ENCODE measurements at places on chromosomes 6 and 20.

DNA sequence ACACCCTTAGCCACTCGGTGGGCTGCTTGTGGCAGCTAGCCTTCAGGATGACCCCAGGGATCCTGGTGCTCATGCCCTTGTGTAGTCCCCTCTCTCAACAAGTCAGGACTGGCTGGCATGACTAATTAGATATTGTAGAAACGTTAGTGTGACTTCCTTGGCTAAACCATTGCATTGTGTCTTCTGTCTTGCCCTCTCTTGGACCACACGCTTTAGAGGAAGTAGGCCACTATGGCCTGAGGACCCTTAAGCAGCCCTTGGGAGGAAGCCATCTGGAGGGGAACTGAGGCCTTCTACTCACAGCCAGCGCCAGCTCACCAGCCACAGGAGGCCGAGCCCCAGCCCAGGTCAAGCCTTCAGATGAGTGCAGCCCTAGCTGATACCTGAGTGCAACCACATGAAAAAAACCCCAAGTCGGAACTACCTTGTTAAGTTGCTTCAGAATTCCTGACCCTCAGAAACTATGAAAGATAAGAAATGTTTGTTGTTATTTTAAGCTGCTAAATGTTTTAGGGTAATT is 10.1 kb downstream of the ANGPT4 start:
- no peak for DNase-seq

DNA sequence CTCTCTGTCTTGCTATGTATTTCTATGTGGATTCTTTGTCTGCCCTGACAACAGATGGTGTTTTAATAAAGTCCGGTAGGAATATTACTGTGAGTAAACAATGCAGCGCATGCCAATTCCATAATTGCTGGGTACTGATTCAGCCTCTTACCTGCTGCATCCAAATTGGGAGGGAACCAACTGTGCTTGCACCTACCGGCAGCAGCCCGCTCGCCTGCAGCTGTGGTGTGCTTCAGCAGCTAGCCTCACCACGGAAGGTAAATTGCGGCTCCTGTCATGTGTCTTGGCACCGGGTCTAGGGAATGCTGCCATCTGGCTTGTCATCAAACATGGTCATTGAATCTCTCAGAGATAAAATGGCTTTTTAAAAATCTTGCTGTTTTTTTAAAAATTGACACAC is 704.8 kb upstream of the SLC35B3 start:
- no peak for DNase-seq

DNA sequence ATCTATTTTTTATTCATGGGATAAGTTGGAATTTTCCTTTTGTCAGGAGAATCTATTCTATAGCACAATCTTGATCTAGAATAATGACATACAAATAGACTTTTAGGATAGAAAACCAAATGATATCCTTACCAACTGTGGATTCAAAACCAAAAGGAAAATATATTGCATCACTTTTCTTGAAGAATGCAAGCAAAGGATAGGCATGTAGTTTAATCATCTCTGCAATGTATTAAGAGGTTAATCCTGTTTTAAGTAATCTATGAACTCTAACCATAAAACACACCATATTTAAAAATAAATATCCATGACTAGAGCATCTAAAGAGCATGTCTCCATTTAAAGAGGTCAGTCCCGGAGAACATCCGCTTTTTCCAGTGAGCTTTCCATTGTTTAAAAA is 106.7 kb upstream of the CNKSR3 start:
- DNase-seq: no peak

DNA sequence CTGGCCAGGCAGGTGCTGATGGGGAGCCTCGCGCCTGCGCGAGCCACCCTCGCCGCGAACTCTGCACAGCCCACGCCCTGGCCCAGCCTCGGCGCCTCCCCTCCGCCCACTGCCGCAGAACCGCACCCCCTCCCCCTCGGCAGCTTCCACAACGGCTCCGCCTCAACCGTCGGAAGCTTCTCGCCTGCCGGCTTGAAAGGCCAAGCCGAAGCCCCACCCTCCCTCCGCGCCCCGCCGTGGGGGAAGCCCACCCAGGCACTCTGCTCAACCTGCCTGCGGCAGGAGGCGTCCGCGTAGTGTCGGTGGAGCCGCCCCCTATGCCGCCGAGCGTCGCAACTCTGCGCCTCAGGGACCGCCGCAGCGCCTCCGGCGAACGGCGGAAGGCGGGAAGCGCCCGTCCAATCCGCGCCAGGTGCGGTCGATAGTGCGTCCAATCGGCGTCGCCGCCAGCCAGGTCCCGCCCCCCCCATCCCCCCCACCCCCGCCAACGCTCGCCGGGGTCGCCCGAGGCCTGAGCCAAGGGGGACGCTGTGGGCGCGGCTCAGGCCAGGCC is at the start of gene SYCP2:
Gene SYCP2 (minus strand): TSS at position 342 of the 553 bp plus-strand sequence. CDS start 11,224 bp downstream, outside the sequence.
- DNase-seq: no peak

DNA sequence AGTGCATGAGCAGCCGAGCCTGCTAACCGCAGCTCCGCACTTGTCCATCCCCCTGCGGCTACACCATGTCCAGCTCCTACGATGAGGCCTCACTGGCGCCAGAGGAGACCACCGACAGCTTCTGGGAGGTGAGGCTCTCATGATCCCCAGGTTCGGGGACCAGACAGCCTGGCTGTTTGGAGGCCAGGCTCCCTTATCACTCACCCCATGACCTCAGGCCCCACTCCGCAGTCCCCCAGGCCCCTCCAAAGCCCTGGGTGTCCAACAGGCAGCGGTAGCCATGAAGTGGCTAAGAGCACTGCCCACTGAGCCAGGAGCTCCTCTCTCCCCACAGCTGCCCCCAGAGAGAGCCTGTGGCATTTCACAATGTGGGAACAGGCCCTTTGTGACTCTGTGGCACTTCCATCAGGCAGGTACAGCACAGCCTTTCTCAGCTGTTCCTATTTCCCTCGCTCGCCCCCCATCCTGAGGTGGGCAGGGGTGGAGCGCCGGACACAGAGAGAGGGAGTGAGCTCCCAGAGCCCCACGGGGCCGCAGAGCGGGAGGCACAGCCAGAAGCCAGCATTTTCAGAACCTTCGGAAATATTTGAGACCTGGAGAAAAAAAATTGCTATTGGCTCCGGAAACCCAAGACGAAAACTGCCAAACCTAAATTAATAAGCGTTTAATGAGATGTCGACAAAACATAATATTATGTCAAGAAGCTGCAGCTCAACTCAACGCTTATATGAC is 29.7 kb downstream of the SPDEF start:
- DNase-seq: no peak

- no peak for DNase-seq
Measured at GRCh38 chr6:139881728-139882211, 507.3 kb upstream of the CITED2 start.

DNA sequence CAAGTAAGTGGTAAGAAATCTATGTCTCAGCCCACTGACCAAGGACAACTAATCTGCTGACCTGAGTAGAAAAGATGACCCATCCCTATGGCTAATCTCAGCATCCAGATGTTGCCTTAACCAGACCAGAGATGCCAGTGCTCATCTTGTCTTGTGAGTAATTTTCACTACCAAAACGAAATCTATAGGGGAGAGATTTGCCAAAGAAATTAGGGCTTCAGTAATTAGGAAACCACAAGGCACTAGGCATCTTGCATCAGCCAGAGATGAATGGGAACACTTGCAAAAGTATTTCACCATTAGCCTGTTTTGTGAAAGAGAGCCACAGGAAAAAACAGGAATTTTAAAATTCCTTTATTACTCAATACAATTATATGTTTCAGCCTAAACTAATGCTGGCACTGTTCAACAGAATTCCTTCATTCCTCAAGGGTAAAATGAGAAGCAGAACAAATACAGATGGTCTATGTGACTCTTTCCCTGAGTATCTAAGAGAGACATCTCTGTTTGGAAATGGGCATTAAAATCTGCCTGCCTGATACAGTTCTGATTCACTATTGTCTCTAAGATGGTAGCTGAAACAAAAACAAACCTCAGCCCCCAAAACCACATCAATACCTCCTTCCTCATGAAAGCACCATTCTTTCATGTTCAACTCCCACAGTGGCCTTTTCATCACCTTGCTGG is 87.8 kb downstream of the GMDS start:
- no peak for DNase-seq

- no peak for DNase-seq
Measured at GRCh38 chr6:138382498-138383265, 5.0 kb downstream of the SMIM28 start.

- no peak for DNase-seq
Measured at GRCh38 chr6:38460186-38460585, 179.5 kb downstream of the BTBD9 start.

DNA sequence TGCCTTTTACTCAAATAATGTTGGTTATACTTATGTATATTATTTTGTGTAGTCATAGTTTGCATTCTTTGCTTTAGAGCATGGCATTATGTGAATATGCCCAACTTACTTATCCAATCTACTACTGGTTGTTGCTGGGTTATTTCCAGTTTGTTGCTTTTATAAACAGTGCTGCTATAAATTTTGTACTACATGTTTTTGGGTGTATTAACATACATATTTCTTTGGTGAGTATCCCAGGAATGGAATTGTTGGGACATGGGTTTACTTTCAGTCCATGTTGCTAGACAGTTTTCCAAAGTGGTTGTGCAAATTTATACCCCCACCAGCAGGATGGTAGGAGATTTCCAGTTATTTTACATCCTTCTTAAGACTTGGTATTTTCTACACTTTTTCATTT is 157.1 kb upstream of the THEMIS start:
- DNase-seq: no peak

GRCh38 chr20:32236048-32236533 is 28.4 kb downstream of the POFUT1 start:
- DNase-seq: no peak

- no peak for DNase-seq
Measured at GRCh38 chr6:75815756-75816155, 66.7 kb downstream of the MYO6 start.

All from GM12891 (cell line).